ENCODE measurements at places on chromosomes 6 and 20.
A peak's percentile ranks its signal among the peaks of the same experiment; 100 is the strongest.

GRCh38 chr6:86331919-86332318, 605.4 kb upstream of the HTR1E start:
- DNase-seq, result no peak

DNA sequence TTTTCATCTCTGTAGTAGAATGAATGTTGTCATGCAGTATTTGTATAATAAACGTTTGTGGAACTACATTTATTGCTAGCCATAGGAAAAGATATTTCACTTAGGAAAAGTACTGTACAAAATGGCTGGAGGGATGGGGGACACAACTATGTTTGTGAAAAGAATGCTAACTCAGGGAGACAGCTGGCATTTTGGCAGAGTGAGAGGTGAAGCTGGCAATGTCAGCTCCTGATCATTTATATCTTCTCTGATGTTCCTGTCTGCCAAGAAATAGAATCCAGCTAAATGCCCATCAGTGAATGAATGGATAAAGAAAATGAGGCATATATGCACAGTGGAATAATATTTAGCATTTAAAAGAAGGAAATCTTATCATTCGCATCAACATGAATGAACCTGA, 313.0 kb upstream of the IRAK1BP1 start:
- DNase-seq, result no peak

DNA sequence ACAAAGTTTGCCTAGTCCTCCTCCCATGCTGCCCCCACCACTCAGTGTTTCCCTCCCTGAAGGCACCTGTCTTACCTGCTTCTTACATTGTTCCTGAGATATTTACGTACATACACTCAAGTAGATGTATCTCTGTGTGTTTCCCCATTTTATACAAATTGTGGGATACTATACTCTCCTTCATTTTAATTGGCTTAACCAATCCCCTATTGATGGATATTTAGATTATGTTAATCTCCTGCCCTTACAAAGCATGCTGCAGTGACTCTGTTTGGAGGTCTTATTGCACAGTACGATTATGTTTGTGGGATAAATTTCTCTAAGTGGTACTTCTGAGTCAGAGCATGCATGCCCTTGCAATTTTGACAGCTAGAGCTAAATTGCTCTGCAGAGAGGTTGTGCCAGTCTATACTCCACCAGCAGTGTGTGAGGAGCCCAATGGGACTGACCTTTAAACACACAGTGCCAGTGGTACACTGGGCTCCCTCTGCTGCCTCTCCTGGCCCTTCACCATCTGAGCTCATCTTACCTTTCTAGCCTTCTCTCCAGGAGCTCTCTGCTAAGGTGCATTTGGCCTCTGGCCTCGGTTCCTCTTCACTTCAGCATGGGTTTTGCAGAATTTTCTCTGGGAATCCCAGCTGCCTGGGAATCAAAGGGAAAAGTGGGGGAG, 57.4 kb downstream of the LYRM2 start:
- DNase-seq, result peak; percentile 33

GRCh38 chr6:111818539-111819226, 54.6 kb downstream of the FYN start:
- no peak for DNase-seq

- no peak for DNase-seq
Observed at GRCh38 chr6:158372574-158372973, 60.3 kb downstream of the TULP4 start.

DNA sequence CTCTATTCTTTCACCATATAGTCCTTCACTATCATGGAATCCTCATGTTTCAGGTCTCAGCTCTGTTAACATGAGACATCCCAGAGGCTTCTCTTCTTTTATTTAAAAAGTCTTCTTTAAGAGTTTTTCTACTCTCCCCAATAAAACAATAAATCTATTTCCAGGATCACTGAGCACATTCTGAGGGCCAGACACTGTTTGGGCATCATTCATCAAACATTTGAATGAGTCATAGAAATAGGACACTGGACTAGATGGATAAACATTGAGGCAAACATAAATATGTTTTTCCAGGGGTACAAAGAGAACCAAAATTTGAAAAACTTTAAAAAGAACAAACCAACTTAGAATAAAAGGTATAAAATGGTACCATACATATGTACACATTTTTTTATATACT, 554.4 kb downstream of the KIF16B start:
- DNase-seq, result no peak

- no peak for DNase-seq
Observed at GRCh38 chr6:85798931-85799652, 156.4 kb upstream of the SYNCRIP start.

DNA sequence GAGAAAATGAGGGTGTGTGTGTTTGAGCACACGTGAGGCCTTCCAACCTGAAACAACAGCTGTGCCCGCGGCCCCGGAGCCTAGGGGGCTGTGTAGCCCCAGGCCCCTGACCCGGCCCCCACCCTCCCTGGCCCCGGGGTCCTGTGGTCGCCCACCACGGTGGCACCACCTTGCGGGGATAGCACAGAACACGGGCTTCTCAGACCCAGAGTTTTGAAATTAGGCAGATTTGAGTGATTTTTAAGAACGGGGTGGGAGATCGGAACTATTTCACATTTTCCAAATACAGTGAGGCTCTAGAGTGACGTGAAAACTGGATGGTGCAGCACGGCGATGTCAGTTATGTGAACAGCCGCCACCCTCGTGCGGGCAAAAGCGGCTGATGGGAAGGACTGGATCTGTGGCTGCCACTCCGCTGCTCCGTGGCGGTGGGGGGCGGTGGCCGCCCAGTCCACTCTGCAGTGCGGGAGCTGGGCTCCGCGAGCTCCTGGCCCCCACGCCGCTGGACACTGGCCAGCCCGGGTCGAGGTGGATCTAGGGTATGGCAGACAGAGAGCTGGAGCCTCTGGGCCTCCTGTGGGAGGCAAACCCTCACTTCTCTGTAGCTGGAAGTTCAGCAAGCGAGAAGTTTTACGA, 17.3 kb upstream of the BHLHE23 start:
- DNase-seq, result no peak

GRCh38 chr6:56663344-56663743, 20.7 kb upstream of the DST start:
- no peak for DNase-seq

Measured in NCI-H774 (cell line).